ENCODE measurements at places on chromosomes 5 and 9.

DNA sequence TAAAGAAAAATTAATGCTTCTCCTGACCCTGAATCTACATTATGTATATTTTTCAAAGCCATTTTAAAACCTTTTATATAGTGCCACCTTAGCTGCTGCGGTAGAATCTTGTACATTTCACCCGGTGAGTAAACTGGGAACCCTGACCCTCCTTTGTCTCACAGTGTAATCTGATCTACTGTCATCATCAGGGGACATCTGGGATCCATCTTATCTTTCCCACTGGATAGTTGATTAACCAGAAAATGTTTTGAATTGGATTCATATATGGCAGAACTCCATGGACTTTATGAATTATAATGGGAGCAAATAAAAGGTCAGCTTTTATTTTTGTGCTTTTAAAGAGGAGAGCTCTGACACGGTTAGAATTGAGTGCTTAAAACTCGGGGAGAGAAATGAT lies 95.0 kb downstream of the ADAMTSL1 start:
- no peak for DNase-seq

- no peak for DNase-seq
Observed at GRCh38 chr5:95374061-95374460, 17.1 kb upstream of the FAM81B start.

DNA sequence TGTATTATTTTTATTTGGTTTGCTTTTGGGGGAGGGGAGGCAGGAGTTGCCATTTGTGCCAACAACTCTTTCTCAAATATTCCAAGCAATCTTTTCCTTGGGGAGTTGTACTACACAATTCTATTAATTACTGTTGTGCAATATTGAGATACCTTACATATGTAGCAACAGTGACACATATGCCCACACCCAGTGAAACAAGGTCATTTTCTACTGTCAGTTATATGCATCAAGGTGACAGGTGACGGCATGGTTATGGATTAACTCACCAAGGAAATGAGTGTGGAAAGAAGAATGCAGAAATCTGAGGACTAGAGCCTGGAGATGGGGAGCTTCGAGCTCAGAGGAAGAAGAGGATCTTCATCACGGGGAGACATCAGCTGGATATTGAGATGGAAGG lies 17.9 kb upstream of the MSMP start:
- no peak for DNase-seq

DNA sequence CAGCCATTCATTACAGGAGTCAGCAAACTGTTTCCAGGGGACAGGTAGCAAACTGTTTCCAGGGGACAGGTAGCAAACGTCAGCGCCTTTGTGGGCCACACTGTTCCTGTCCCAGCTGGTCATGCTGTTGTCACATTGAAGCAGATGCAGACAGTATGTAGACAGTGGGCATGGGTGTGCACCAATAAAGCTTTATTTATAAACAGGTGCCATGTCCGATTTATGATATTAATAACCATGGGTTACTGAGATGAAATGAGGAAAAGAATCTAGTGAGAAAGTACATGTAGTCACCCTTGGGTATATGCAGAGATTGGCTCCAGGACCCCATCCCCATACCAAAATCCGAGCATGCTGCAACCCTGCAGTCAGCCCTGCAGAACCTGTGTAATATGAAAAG lies 122.5 kb downstream of the EHMT1 start:
- DNase-seq, result no peak

DNA sequence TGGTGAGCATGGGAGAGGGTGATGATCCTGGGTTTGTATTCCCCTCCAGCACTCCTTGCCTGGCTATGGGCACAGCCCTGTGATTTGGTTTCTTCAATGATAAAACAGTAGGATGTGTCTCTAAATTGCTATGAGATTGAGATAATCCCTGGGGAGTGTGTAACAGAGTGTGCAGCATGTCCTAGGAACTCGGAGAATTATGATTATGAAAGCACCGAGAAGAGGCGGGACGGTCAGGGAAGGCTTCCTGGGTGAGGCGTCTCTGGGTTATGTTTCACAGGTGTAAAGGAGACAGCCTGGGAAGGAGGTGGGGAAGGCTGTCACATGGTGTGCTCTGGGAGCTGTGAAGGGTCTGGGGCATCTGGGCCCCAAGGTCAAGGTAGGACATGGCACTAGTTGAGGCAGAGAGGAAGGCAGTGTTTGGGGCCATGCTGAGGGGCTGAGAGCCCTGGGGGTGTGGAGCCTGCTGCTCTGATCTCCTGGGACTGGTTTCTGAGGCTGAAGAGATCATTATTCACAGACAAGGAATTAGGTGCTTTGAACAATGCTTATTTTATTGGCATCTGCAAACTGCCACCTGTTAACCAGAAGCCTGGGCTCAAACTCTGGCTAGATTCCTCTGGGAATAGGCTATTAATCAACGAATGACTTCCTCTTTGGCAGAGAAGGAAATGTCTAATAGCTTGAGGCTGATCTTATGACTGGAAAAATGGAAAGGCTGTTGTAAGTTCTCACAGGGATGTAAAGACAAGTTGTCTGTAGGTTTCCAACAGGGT lies 73.8 kb upstream of the IL12B start:
- DNase-seq, result no peak

DNA sequence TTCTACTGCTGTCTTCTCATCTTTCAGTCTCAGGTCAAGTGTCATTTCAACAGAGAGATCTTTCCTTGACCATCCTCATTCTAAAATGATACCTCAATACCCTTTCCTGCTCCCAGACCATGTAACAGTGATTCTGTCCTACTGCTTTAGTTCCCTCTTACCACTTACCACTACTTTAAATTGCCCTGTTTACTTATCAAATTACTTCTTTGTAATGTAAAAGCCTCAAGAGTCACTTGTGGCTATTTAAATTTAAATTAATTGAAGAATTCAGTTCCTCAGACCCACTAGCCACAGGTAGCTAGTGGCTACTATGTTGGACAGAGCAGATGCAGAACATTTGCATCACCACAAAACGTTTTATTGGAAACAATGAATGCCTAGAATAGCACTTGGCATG lies 217.3 kb downstream of the ADAMTS6 start:
- no peak for DNase-seq

GRCh38 chr5:67588389-67588788 lies 391.8 kb upstream of the CD180 start:
- no peak for DNase-seq

DNA sequence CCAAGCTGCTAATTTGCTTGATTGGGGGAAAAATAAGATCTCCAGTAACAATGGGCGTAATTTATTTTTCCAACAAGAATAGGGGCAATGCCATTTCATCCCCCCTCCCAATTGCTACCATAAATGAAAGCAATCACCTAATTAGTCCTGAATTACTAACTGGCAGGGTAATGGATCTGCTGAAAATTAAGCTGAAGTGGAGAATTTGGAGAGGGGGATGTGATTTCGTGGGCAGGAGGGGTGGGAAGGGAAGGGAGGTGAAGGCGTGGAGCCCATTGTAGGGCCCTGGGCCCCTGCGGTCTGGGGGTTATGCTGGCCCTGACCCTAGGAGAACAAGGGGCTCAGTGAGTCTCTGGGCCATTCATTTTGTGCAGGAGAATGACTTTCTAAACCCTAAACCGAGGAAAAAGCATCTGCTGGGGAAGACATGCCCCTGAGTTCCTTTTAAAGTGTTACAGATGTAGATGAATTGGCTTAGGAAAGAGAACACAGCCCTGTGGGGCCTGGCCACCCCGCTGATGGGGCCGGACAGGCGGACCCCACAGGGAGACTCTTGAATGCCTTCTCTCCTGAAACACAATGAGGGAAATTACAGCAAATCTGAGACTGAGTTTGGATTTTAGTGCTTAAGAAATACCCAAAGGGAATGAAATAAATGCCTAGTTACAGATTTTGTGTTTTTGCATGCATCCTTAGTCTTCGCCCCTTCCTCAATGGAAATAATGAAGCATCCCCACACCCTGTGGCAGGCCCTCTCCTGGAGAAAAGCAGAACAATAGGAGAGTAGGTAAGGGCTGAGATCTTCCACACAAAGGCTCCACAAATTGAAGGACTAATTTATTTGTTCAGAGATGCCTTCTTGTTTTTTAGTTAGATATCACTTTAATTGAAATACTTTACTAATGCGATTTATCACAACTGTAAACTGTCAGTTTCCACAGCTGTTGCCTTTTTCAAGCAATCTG lies 143.2 kb downstream of the PSAT1 start:
- no peak for DNase-seq

DNA sequence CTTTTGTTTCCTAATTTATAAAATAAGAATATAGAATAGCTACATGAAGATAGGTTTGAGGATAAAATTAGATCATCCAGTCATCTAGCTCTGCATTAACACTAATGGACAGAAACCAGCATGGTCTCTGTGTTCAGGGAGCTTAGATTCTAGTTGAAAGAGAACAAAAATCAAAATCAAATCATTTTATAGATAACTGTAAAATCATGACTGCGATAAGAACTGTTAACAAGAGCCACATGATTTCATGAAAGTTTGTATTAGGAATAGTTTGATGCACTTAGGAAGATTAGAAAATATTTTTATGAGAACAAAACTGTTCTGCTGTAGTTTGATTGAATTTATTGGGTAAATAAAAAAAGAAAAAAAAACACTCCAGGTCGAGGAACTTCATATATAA lies 1074.7 kb downstream of the MAT2B start:
- no peak for DNase-seq

DNA sequence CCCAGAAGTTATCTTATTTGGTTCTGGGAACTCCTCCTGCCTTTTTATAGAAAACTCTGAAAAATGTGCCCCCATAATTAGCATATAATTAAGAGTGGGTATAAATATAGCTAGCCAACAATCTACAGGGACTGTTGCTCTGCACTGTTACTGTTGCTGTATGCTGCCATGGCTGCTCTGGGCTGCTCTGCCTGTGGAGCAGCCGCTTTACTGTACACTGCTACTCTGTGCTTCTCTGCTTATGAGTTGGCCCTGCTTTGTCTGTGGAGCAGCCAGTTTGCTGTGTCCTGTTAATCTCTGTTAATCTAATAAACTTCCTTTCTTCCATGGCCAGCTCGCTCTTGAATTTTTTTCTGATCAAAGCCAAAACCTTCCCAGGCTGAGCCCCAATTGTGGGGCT lies 2244.0 kb upstream of the ACO1 start:
- DNase-seq, result no peak
